ENCODE measurements at places on chromosomes 16 and 17.

GRCh38 chr17:56451629-56452028 is 141.9 kb upstream of the NOG start:
- no peak for DNase-seq

- DNase-seq: no peak
Observed at GRCh38 chr17:15507896-15508295, 40.5 kb upstream of the CDRT4 start.

DNA sequence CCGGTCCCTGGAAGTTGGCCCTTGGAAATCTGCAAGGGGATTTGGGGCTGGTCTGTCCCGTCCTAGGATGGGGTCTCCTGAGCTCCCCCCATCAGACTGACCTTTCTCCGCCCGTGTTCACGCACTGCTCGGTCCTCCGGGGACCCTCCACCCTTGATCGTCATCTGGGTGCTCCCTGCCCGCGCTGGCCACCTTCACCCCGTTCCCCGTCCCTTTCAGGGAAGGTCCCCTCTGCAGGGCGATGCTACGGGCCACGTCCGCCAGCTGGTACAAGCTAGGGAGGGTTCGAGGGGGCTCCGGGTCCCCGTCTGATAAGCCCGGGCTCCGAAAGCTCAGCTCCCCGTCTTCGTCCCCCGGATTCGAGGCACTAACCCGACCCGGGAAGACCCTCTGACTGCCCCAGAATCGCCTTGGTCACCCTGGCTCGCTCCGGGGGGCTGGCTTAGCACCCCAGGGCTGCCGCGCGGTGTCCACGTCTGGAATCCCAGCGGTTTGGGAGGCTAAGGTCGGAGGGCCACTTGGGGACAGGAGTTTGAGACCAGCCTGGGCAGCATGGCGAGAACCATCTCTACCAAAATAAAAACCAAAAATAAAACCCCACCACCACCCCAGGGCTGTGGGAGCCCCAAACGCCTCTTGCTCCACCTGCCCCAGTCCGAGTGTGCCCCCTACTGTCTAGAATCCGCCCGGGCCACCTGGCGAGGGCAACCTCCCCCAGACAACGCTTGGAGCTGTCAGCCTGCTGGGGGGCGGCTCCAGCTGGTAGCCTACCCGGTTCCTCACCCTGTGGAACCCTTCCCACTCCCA is 1.1 kb upstream of the SLC43A2 start:
- peak; percentile 34 for DNase-seq

DNA sequence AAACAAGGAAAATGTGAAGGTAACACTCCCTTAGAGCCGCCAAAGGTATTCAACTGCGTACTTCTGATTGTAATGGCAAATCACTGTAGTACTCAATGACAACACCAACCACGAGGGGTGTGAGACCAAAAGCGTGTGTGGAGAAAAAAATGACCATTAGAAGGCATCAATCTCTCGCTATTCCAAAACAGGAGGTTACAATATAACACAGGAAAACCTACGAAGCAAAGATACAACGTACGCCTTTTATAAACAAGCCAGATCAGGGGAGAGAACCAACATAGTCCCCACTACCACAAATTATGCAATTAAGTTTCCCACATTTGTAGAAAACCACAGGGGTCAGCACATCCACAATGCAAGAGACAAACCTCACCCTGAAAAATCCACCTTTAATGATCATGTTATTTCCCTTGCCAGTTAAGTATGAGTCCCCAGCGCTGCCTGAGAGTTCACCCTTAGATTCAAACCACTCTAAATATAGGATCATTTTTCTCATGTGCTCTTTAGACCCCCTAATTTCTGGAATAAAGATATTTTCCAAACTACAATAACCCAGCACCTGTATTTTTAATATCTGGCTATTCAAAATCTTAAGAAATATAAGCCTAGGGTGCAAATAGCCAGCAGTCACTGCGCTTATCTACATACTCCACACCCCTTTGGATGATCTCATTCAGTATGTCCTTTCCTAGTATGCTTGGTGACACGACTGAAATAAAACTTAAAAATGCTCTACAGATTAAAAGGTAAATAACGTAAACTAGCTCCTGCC is 12.4 kb downstream of the TEX14 start:
- DNase-seq: peak; percentile 52

DNA sequence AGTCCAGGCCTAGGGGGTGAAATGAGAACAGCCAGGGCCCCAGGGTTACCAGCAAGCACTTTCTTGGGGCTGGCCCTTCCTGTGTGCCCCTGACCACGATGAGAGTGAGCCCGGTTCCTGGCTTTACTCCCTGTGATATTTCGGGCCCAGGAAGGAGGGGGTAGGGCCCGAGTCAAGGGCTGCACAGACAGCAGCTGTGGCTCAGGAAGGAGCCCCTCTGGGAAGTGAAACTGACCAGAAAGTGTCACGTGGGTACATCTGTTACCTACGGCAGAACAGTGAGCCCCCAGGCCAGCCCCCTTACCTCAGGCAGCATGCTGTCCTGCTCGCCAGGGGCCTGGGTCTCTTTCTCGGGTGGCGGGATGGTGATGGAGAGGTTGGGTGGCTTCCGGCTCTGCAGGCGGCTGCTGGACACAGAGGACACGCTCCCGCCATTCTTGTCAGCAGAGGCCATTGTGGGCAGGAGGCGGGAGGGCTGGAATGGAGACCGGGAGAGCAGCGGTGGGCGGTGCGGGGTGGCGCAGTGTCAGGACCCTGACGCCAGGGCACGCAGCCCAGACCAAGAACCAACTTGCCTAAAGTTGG is 13.8 kb downstream of the AANAT start:
- no peak for DNase-seq

DNA sequence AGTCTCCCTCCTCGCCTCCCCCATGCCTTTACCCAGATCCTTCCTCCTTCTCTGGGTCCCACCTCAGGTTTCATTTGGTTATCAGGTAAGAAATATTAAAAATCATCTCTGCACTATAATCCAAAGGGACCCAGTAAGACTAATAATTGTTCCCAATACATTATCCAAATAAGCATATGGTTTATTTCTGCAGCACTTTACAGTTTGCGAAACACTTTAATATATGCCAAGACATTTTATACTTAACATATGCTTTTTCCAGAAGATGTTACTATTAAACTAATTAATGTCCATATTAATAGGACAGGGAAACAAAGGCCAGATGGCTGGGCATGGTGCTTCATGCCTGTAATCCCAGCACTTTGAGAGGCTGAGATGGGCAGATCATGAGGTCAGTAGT is 33.3 kb downstream of the CD300LF start:
- DNase-seq: no peak

DNA sequence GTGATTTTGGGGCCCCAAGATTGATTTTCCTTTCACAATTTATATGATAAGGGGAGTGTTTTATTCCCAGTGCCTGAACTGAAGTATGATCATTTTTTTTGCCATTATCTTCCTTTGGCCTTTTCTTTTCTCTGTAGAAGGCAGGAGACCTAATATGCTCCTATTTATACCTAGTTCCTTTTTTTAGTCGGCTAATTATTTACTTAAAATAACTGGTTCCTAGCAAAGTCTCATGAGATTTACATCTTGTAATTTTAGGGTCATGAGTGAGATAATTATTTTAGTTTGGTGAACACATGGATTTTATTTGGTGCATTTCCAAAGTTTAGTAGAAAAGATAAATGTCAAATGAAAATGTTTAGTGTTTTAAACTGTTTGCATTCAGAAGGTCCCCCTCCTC is 24.8 kb downstream of the SEC14L1 start:
- no peak for DNase-seq

GRCh38 chr16:69892378-69892777 is 58.8 kb upstream of the CLEC18A start:
- no peak for DNase-seq

GRCh38 chr17:4893272-4893671 is 6.1 kb upstream of the C17orf107 start:
- no peak for DNase-seq

GRCh38 chr16:52611817-52612673 is 65.1 kb upstream of the TOX3 start:
- peak; percentile 48 for DNase-seq

GRCh38 chr17:40069751-40070708 is 7.3 kb downstream of the THRA start:
- DNase-seq: peak; percentile 16

DNA sequence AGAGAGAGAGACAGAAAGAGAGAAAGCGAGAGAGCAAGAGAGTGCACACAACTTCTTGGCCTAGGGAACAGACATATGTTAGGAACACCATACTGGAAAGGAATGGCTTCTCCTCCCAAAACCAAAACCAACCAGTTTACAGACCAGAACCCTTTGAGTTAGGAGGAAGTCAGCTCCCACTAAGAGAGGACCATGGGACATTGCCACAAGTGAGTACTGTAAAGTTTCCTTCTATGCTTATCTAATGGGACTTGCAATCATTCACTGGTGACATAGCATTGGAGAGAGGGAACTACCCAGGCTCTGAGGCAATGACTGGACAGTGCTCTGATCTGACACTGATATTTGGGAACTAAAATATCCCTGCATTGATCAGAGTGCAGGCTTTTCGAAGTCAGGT is 32.4 kb downstream of the TBC1D3B start:
- DNase-seq: no peak

GRCh38 chr16:86476956-86477534 is 33.3 kb upstream of the FOXF1 start:
- no peak for DNase-seq

- no peak for DNase-seq
Observed at GRCh38 chr17:56038131-56038530, 115.1 kb upstream of the ANKFN1 start.

- no peak for DNase-seq
Observed at GRCh38 chr17:14866266-14866665, 398.9 kb downstream of the PMP22 start.

DNA sequence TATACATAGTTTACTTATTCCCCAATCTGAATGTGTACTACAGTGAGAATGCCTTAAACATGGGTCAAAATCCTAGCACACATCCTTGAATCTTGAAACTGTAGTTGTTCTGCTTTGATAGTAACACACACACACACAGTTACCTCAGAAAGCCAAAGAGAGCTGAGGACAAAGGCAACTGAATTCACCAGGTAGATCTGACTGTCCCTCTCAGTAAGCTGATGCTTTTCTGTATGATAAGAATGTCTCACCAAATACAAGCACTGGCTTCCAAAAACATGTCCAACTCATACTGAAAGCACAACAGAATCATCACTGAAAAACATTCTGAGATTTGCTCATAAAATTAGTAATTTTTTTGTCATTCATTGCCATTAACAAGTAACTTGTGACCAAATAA is 104.3 kb upstream of the DYNLRB2 start:
- DNase-seq: no peak

GRCh38 chr17:10789694-10790271 is 14.1 kb downstream of the TMEM238L start:
- DNase-seq: no peak

DNA sequence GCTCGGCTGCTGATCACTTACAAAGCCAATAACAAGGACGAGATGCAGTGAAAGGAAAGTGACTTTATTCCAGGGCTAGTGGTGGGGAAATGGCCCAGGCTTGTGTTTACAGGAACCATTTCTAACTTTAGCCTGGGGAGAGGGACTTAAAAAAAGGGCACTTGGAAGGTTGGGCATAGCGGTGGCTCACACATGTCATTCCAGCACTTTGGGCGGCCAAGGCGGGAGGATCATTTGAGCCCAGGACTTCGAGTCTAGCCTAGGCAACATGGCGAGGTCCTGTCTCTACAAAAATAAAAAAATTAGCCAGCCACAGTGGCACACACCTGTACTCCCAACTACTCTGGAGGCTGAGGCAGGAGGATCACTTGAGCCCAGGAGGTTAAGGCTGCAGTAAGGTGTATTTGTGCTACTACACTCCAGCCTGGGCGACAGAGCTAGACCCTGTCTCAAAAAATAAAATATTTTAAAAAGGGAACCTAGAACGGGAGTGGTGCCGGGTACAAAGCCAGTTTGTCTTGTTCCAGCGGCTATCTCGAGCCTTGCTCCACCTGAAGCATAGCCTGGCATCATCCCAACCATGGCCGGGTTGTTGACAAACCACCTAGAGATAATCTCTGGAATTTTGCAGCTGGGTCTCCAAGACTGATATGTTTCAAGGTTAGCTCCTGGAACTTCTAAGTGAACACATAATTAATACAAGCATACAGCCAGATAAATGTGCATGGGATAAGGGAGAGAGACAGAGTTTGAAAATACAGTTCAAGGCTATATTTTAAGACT is 5.7 kb upstream of the TVP23A start:
- DNase-seq: no peak

GRCh38 chr16:75317101-75317522 is 65.7 kb upstream of the BCAR1 start:
- DNase-seq: no peak

- no peak for DNase-seq
Observed at GRCh38 chr16:19481296-19481695, 40.6 kb downstream of the GDE1 start.

DNA sequence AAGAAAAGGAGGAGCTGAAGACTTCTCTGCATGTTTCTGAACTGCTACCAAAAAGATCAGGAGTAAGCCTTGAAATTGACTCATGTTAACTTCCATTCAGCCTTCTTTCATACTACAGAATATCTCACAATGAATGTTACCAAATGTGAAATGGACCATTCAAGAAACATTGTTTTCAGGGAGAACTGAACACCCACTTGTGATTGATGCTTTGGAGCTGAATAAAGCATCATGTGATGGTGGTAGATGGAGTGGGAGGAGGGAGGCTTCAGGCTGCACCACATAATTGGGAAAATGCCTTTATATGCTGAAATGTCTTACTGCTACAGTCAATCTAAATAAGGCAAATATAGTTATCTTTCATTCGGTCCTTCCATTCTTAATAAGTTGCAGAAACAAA is 127.8 kb downstream of the CDH8 start:
- DNase-seq: no peak

GRCh38 chr16:67651847-67652246 is 6.9 kb downstream of the CARMIL2 start:
- no peak for DNase-seq

- no peak for DNase-seq
Observed at GRCh38 chr17:49406421-49407061, 8.1 kb downstream of the PHB1 start.

GRCh38 chr17:41251261-41251660 is 1.8 kb downstream of the KRTAP9-4 start:
- DNase-seq: no peak

DNA sequence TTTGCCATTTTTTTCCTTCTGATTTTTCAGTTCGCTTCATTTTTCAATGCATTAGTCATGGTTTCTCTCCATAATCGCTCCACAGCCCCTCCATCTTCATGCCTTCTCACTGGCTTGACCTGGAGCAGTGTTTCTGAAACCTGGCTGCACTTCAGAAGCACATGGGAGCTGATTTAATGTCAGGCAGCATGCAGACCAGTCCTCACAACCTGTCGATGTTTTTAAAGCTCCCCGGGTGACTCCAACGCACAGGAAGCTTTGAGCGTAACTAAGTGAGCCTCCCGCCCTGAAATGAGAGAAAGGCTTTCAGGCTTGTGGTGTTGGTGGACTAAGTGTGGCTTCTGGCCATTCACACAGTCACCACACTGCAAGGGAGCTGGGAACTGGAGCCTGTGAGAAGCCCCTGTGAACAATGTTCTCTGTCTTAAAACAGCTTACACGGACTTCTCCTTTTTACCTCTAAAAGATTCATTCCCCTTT is 16.8 kb upstream of the DRG2 start:
- DNase-seq: peak; percentile 57

Data from NCI-H146 (cell line).